Activated T-cell treated with anti-CD3 and anti-CD28 coated beads, Interleukin-2, amount 50 U/mL, for 72 hours (primary cell): ENCODE measurements at places on chromosomes 5 and 9. TPM values are rescaled to one million over a fixed set of nuclear protein-coding genes. Genes with fewer than 3 reads are reported as not detected.
A peak's percentile ranks its signal among the peaks of the same experiment; 100 is the strongest.

The FOXD1 gene
- 0.55 TPM for total RNA-seq

The CORO2A gene
- total RNA-seq, result 11.0 TPM

The BTNL3 gene
- total RNA-seq, result 0.10 TPM

The G3BP1 gene
- 157 TPM for total RNA-seq

The RARS1 gene
- 93.0 TPM for total RNA-seq

The PCDHGB6 gene
- total RNA-seq, result 0.09 TPM

The VLDLR gene
- 19.2 TPM for total RNA-seq

The OGN gene
- not detected for total RNA-seq

GRCh38 chr5:63726496-63726895 lies 235.7 kb downstream of the HTR1A start:
- H3K27ac ChIP-seq, result no peak overlapping the region
- no peaks in the 10 kb centered on the region for H3K4me1 ChIP-seq
- no peak overlapping the region for H3K4me3 ChIP-seq

DNA sequence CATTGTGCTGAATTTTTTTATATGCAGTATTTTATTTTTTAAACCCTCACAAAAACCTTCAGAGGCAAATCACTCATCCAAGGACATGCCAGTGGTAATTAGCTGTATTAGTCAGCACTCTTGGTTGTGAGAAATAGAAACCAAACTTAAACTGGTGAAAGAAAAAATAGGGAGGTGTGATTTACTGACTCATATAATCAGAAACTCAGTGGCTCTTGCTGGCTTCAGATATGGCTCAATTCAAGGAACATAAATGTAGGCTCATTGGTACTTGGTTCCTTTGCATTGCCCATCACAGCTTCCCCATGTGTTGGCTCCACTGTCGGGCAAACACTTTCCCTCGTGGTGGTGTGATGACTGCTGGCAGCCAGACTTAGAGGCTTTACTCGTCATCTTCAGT lies 497.2 kb downstream of the MAT2B start:
- DNase-seq, result no peak
- no peaks in the 10 kb centered on the region for H3K36me3 ChIP-seq

DNA sequence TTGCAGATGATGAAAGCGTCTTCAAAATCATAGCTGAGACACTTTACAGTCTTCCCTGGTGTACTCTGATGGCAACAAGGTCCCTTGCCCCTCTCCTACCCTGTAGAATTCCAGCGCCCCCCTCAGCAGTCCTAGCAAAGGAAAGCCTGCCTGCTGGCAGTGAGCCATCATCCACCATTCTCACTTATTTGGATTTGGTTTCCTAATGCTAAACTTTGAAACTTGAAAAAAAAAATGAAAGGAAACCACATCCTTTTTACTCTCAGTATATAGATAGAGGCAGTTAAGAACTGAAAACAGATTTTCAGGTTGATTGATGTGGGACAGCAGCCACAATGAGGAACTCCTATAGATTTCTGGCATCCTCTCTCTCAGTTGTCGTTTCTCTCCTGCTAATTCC lies at the start of gene GZMA:
Gene GZMA (plus strand): TSS at position 299 of the 400 bp plus-strand sequence. CDS start 37 bp downstream, at position 336.
- H3K27me3 ChIP-seq, result peaks cover 31% of the 10 kb centered on the region
- peaks cover 25% of the 10 kb centered on the region for H3K36me3 ChIP-seq
- peaks cover 46% of the 10 kb centered on the region for H3K4me1 ChIP-seq
- peak within 1 kb of the TSS; percentile 89 for H3K4me3 ChIP-seq

DNA sequence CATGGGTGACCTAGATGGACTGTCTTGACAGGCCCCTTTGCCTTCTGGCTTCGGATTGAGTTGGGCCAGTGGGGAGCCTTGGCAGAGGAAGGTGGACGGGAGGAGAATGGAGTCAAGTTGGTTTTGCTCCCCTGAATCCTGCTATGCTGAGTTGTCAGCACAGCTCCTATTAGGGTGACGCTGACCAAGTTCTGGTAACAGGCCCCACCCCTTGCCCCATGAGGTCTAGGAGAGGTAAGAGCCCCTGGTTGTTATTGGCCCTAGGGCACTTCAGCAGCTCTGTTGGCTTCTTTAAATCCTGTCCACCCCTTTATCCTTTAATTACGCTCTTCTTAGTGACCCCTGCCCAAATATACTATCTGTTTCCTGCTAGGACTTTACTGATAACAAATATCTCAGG lies 39.4 kb upstream of the KIF2A start:
- H3K27ac ChIP-seq, result no peak overlapping the region
- no peak for DNase-seq
- no peaks in the 10 kb centered on the region for H3K36me3 ChIP-seq
- H3K27me3 ChIP-seq, result no peaks in the 10 kb centered on the region
- no peak overlapping the region for H3K4me3 ChIP-seq

DNA sequence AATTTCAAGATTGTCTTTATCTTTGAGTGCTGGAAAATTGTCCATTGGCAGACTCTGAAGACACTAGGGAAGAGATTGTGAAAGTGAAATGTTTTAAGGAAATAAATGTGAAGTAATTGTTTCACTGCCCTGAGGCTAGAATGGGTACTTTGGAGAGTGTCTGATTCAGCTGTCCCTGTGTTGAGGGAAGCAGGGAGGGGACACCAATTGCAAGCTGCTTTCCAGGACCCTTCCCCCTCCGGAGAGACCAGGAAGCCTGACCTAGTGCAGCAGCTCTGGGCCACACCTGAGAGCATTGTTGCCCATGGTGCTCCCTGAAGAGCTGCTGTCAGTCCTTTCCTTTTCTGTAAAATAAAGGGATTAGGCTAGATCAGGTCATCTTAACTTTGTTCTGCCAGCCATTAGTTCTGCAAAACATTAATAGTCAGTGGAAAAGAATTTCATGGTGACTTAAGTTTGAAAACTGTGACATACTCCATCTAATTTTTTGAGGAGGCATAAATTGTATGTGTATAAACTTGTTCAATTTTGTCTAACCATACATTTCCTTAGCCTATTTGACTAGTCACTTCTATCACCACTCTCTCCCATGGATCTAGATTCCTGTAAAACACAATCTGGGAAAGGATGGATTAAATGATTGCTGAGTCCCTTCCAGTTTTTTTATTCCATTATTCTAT lies 18.8 kb downstream of the MAP1B start:
- H3K27me3 ChIP-seq, result peaks cover 74% of the 10 kb centered on the region
- H3K27ac ChIP-seq, result no peak overlapping the region
- no peaks in the 10 kb centered on the region for H3K36me3 ChIP-seq
- DNase-seq, result no peak
- no peak overlapping the region for H3K4me3 ChIP-seq

GRCh38 chr9:11088821-11089374 lies 476.1 kb upstream of the PTPRD start:
- no peak overlapping the region for H3K4me3 ChIP-seq
- DNase-seq, result no peak
- H3K27ac ChIP-seq, result no peak overlapping the region
- H3K36me3 ChIP-seq, result no peaks in the 10 kb centered on the region

- H3K36me3 ChIP-seq, result no peaks in the 10 kb centered on the region
- H3K4me3 ChIP-seq, result no peak overlapping the region
- DNase-seq, result no peak
- H3K4me1 ChIP-seq, result no peaks in the 10 kb centered on the region
- H3K27me3 ChIP-seq, result no peaks in the 10 kb centered on the region
These were observed 180.7 kb upstream of the TLE4 start for GRCh38 chr9:79390781-79391770.

GRCh38 chr5:64318175-64318574 lies 152.5 kb downstream of the RNF180 start:
- H3K4me1 ChIP-seq, result no peaks in the 10 kb centered on the region
- no peaks in the 10 kb centered on the region for H3K36me3 ChIP-seq
- DNase-seq, result no peak
- H3K27ac ChIP-seq, result peak overlapping the region; percentile 88
- H3K4me3 ChIP-seq, result no peak overlapping the region

- DNase-seq, result no peak
- peak overlapping the region; percentile 78 for H3K4me3 ChIP-seq
- H3K27me3 ChIP-seq, result no peaks in the 10 kb centered on the region
- H3K27ac ChIP-seq, result peak overlapping the region; percentile 56
- H3K36me3 ChIP-seq, result peaks cover 17% of the 10 kb centered on the region
These were observed 57.6 kb downstream of the AHRR start for GRCh38 chr5:378976-379742.

DNA sequence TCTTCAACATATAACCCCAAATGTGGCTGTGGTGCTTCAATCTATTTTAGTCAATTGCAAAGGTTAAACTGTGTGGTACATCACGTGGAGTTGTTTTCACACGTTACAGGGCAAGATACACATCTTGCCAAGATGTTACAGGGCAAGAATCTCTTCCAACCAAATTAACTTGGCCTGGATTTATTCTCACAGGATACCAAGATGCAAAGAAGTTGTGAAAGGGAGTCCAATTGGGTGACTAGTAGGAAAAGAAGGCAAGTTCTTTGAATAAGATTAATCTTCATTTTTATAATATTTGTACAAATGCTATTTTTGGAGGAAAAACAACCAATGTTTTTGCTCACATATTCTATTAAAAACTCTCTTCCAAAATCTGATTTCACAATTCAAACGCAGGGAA lies 4.8 kb upstream of the IFNA8 start:
- peaks cover 44% of the 10 kb centered on the region for H3K27me3 ChIP-seq
- no peak overlapping the region for H3K4me3 ChIP-seq
- H3K36me3 ChIP-seq, result no peaks in the 10 kb centered on the region
- no peak overlapping the region for H3K27ac ChIP-seq

- peaks cover 2% of the 10 kb centered on the region for H3K36me3 ChIP-seq
- no peak overlapping the region for H3K4me3 ChIP-seq
- DNase-seq, result no peak
- no peak overlapping the region for H3K27ac ChIP-seq
These were observed 143.7 kb upstream of the IRX1 start for GRCh38 chr5:3451961-3452360.

DNA sequence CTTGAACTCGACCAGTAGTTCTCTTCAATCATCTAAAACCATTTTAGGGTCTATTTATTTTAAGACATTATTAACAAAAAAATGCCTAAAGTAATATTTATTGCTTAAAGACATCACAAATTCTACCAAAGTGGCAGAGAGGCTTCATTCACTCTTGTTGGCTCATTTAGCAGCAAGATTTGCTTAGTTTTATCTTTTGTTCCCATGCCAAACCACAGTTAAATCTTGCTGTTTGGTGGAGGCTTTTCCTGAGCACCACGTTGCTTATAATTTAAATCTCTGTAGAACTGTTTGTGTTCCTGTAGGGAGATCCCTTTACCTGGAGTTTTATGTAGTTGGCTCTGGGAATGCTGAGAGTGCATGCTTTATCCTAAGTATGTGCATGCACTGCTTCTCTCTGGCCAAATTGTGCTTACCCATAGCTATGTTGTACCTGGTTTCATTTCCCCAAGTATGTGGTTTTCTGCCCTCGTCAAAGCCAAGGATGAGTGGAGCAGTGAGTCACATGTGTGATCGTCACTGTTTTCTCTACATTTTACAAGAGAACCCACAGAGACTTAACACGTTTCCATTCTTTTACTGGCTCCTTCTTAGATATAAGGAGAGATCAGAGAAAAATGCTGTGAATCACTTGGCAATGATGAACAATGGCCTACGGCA lies 42.1 kb upstream of the MAST4 start:
- peaks cover 35% of the 10 kb centered on the region for H3K4me1 ChIP-seq
- peak; percentile 70 for DNase-seq
- peaks cover 15% of the 10 kb centered on the region for H3K27me3 ChIP-seq
- H3K36me3 ChIP-seq, result peaks cover 9% of the 10 kb centered on the region
